ENCODE measurements at places on chromosomes 11 and 22. TPM values are rescaled to one million over a fixed set of nuclear protein-coding genes. Genes with fewer than 3 reads are reported as not detected.

Gene IFITM10
- polyA plus RNA-seq, result 0.10 TPM

Gene OR4A16
- polyA plus RNA-seq, result not detected

Gene MIAT
- 3.9 TPM for polyA plus RNA-seq

DNA sequence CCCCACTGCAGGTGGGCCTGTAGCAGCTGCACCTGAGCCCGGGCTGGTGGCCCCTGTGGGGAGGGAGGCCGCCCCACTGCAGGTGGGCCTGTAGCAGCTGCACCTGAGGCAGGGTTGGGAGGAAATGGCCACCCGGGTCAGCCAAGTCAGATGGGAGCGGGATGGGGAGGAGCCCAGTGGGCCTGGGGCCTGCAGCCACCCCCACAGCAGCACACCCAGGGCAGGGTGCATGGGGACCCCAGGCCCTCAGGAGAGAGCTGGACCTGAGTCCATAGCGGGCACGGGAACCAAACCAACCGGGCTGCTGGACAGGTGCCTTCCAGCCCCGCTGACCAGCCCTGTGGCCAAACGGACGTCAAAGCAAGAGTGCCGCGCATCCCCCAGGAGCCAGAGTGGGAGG, 61.7 kb downstream of the BRD1 start:
- no peak for DNase-seq

DNA sequence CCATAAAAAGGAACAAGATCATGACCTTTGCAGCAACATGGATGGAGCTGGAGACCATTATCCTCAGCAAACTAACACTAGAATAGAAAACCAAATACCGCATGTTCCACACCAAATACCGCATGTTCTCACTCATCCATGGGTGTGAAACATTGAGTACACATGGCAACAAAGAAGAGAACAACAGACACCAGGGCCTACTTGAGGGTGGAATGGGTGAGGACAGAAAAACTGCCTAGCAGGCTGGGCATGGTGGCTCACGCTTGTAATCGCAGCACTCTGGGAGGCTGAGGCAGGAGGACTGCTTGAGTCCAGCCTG, 12.3 kb downstream of the EHD1 start:
- DNase-seq, result no peak

- DNase-seq, result no peak
These were observed 38.2 kb downstream of the TOM1 start for GRCh38 chr22:35337932-35338331.

DNA sequence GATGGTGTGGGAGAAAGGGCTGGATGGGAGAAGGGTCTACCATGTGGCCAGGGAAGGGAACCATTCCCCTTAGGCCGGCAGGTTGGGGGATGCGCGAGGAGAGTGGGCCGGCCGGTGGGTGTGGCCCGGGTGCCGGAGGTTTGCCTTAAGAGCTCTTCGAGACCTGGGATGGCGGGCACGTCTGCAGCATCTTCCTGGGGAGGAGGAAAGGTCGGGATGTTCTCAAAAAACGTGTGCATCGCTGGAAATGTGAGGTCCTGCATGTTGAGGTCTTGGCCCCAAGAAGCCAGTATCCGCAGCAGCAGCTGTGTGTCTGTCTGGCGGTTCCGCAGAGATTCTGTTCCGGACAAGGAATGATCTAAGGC, 1.4 kb downstream of the NAV2 start:
- no peak for DNase-seq

GRCh38 chr22:29813563-29813962, 24.5 kb downstream of the ASCC2 start:
- no peak for DNase-seq

GRCh38 chr22:30420347-30421125, 5.0 kb upstream of the MTFP1 start:
- DNase-seq, result no peak

DNA sequence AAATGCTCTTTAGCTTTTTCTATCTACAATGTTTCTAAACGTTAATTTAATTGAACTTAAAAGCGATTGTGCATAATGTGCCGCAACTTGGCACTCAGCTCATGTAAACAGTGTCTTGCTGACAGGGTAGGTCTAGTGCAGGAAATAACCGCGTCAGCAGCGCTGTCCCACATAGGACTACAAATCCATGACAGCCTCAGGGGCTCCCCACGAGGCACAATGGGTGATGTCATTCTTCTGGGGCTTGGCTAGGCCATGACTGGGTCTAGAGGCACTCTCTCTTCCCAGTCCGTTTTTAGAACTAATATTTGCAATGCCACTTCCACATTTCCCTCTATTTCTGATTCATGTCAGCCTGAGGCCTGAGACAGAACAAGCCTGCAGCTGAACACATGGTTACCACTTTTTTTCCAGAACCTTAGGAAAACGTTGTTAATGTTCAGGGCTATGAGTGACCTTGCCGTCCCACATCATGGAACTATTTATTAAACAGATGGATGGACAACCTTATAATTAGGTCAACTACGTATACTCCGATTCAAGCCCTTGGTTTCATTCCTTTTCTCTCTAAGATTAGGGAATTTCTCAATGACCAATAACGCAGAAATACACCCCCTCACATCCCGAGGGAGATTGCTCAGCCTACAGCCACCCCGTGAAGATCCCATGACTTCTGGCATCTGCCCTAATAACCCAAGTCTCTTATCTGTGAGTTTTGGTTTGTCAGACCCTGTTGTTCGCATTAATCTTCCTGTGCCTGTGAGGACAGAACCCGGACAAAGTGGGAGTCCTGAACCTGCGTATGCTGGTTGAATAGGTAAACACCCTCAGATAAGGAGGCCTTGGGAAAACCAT, 19.4 kb upstream of the SNX32 start:
- no peak for DNase-seq

DNA sequence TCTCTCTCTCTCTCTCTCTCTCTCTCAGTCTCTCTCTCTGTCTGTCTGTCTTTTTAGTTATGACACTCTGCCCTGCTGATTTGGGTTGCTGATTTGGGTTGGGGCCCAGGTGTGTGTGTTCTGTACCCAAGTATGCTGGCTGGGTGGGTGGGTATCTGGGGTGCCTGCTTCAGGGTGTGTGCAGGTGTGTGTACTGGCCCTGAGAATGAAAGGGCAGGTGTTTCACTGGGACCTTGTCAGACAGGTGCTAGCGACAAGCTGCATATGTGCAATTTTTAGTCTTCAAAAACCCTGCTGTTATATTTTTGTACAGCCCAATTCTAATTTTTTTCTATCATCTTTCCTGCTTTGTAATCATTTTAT, 943 bp downstream of the CSF2RB start:
- DNase-seq, result no peak

- DNase-seq, result no peak
These were observed 46.4 kb downstream of the ME3 start for GRCh38 chr11:86625981-86626380.

GRCh38 chr11:44456544-44457300, 108.7 kb upstream of the CD82 start:
- DNase-seq, result no peak

DNA sequence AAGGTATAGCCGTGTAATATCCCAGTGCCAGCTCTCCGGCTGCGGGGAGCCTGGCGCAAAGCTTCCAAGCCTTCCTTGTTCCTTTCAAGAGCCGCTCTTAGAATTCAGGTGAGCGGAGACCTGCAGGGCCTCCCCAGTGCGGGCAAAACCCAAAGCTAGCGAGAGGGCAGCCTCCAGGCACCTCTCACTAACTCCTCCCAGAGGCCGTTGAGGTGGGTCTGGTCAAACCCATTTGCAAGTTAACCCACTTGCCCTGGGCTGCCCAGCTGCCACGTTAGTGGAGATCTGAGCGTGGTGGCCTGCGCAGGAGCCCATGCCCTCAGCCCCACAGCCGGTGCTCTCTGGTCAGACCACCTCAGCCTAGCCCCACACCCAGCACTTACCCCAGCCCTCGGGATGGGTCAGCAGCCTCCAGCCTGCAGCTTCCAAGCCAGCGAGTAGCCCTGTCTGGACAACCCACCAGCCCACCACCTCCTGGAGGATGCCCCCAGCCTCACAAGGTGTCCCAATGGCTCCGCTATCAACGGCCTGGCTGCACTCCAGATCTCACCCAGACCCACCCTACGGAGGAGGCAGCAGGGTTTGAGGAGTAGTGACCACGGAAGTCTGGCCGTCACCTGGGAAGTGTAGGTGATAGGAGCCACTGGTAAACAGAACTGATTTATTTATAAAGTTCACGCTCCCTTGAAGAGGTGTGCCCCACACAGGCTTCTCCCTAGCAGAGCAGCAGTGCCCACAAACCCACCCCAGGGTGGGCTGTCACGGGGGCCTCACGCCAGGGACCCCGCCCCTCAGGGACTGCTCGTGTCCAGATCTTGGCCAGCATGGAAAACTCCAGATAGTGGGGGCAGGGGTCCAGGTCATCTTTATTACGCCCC, 2.3 kb downstream of the ASCL2 start:
- no peak for DNase-seq

DNA sequence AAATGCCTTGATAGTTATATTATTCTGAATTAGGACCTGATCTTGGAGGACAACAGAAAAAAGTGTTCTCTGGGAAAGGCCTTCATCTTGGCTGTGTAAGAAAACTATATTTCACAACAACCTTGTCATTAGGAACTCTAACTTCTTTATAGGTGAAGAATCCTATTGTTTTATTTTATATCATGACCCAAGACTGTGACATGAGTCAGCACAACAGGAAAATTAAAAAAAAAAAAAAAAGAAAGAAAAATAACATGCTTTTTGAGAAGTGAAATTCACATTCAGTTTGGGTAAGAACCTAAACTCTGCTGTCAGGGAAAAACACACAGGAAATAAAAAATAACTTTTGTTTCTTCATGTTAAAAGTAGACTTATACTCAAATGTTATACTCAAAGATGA, 11.7 kb upstream of the FOLR2 start:
- DNase-seq, result no peak

GRCh38 chr22:21696115-21696514, 30.3 kb downstream of the PPIL2 start:
- DNase-seq, result no peak

DNA sequence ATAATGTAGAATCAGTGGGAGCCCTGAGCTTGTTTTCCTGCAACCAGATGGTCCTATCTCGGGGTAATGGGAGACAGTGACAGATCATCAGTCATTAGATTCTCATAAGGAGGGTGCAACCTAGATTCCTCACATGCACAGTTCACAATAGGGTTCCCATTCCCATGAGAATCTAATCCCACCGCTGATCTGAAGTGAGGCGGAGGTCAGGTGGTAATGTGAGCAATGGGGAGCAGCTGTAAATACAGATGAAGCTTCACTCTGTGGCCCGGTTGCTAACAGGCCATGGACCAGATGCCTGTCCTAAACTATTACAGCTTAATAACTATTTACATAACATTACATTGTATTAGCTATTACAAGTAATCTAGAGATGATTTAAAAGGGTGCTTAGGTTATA, 17.0 kb downstream of the DIXDC1 start:
- DNase-seq, result no peak

Measured in CD8-positive, alpha-beta memory T cell (primary cell).